ENCODE measurements at places on chromosomes 1 and 21.

DNA sequence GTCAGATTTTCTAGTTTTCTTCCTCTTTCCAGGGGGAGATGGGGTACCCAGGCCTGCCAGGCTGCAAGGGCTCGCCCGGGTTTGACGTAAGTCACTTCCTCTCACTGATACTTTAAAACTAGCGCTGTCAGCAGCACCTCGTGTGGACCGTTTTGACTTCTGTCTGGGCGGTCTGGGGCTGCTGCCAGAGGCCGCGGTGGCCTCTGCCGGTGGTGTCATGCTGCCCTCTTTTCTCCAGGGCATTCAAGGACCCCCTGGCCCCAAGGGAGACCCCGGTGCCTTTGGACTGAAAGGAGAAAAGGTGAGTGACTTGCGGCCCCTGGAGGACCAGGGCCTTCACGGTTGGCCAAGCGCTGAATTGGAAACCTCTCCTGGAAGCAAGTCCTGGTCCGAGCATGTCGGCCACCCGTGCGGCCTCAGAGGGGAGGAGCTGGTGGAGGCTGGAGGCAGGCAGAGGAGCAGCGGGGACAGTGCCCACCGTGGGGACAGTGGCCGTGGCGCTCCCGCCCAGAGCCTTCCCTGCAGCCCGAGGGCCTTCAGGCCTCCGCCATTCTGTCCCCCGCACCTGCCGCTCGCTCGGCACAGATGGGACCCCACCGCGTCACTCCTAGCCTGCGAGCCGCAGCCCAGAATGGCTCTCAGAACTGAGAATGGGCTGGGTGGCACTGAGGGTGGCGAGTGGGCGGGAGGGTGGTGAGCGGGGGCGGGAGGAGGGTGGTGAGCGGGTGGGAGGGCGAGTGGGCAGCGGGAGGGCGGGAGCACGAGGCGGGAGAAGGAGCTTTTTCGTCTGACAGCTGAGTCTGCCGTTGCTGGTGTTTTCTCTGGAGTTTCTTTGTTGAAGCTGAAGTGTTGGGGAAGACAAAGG is 9.4 kb downstream of the COL6A1 start:
- no peak for DNase-seq

- DNase-seq, result no peak
Observed at GRCh38 chr1:117824616-117825015, 104.8 kb downstream of the GDAP2 start.

DNA sequence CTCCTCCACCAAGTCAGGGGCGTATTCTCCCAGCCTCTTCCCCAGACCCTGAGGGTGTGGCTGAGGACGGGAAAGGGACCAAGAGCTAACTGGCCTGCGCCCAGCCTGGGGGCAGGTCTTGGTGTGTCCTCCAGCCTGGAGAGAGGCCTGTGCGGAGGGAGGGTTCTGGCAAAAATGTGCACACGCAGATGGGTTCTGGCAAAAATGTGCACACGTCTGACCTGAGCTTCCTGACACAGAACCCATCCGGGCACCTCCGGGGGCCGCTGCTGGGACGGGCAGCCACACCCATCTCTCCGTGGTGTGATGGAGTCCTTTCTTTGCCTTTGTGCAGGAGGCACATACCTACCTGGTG is 23.1 kb upstream of the PKP1 start:
- DNase-seq, result no peak

GRCh38 chr1:71357708-71358107 is 276.9 kb upstream of the ZRANB2 start:
- no peak for DNase-seq

GRCh38 chr1:66119148-66119547 is 326.5 kb downstream of the PDE4B start:
- no peak for DNase-seq

GRCh38 chr1:147853391-147853790 is 49.2 kb upstream of the GJA8 start:
- DNase-seq, result no peak

DNA sequence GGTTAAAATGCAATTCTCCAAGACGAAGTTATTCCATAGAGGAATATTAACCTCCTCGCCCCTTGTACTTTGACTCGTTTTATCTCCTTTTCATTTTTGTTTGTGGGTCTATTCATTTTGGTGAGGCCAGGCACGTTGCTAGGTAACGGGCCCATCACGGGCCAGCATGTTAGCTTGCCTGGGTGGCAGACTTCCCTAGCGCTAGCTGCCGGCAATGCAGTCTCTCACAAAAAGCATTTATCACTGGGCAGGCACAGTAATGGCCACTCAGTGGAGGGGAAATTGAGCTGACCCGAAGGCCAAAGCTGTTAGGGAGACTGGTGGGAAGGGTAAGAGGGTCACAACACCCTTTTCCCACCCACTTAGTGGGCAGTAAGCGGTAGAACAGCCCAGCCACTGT is 234.4 kb upstream of the FOXD3 start:
- DNase-seq, result no peak

DNA sequence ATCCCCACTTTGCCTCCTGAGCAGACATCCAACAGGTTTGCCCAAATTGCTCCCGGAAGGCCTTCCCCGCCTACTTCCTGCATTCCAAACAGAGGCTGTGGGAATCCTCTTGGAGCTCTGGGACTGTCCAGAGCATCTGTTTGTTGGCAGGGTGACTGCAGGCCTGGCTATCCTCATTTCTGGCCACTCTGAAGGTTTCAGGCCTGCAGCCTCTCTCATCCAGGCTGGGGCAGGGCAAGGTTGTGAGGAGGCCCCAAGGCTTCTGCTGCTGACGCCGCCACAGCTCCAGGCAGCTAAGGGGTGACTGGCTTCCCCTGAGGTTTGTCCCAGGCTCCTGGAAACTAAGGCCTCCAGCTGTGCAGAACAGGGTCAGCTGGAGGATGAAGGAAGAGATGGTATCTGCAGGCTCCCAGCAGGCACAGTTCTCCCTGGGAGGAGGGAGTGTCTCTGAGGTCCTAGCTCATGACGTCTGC is 11.3 kb downstream of the CDK18 start:
- no peak for DNase-seq

DNA sequence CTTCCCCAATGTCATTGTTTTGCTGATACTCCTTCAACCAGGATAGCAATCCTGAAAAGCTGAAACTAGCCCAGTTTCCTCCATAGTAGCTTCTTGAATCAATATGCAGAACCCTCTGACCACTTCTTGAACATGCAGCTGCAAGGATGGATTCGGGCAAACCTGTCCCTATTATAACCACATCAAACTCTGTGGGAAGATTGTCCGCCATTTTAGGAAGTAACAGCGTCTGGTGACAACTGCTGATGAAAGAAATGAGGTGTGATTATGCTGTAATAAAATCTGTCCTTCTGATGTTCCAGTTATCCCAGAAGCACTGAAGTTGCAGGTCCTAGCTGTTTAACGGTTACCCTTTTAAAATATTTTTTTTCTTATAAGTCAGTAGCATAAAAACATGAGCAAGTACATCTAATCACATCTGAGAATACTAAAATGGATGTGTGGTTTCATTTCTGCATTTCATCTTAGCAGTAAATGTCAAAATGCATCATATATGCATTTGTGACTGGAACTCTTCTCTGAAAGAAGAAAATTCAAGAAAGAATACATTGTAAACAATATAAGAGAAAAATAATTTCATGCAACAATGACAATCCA is 4.5 kb downstream of the CHML start:
- no peak for DNase-seq

GRCh38 chr1:19255288-19255687 is 3.7 kb downstream of the MRTO4 start:
- no peak for DNase-seq

DNA sequence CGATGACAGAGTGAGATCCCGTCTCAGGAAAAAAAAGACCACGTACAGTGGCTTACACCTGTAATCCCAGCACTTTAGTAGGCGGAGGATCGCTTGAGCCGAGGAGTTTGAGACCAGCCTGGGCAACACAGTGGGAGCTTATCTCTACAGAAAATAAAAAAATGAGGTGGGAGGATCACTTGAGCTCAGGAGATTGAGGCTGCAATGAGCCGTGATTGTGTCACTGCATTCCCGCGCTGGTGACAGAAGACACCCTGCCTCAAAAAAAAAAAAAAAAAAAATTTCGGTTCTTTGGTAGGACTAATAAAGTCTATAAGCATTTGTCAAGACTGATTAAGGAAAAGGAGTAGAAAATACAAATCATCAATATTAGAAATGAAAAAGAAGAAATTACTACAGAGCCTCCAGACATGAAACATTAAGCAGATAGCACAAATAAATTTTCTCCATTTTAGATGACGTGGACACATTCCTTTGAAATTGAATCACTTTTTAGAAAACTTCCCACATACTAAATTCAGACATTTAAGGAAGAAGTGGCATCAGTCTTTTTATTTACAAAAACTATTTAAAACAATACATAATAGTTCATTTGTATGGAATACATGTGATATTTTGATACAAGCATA is 30.4 kb downstream of the MORC3 start:
- DNase-seq, result no peak

DNA sequence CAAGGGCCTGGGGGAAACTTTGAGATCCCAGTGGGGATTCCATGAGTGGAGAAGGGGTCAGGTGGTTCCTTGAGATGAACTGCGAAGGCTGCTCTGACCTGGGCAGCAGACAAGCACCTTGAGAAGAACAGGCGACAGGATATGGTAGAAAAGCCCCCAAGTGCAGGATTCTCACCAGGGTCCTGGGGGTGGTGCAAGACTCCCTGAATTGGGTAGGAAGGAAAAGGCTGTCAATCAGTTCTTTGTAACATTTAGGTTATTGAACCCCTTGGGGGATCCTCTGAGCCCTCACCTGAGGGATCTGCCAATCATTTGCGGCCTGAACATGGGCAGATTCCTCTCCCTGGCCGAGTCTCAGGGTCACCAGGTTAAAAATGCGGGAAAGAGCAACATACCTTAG is 2.4 kb upstream of the PRAMEF12 start:
- no peak for DNase-seq

DNA sequence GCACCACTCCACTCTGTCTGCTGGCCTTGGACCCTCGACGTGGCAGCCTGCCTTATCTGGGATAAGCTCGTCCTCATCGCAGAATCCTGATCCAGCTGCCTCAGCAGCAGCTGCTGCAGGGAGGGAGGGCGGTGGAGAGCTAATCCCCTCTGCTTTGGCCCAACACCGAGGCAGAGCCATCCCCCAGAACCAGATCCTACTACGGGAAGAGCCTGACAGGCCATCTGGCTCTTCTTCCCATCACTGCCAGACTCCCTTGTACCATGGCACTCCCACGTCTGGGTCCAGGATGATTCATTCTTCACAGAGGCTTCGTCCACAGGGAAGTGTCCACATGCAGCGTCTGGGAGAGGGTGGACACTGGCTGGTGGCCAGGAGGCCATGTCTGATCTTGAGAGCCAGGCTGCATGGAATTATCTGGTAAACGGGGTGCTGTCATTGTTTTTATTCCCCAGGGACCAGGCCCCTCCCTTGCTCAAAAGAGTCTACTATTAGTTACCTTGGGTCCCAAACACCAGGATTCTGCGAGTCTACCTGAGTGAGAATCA is 14.6 kb upstream of the PKP1 start:
- no peak for DNase-seq

- no peak for DNase-seq
Observed at GRCh38 chr1:58434607-58435006, 111.9 kb downstream of the OMA1 start.

- DNase-seq, result no peak
Observed at GRCh38 chr1:241253471-241253870, 103.5 kb downstream of the RGS7 start.

DNA sequence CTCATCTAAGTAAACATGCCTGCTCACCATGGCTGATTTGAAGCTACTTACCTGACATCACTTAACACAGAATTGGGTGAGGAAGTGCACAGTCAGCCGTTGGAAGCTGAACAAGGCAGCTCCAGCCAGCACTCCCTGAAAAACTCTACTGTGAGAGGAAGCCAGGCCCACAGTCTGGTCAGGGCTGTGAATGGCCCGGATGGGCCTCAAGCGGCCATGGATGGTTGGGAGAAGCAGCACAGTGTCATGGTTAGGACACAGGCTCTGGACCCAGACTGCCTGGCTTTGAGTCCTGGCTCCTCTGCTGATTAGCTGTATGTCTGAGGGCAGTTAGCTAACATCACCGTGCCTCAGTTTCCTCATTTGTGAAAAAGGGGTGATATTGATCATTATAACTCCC is 267.8 kb downstream of the GRIK3 start:
- no peak for DNase-seq

- DNase-seq, result no peak
Observed at GRCh38 chr1:76763738-76764137, 103.5 kb upstream of the ST6GALNAC5 start.

DNA sequence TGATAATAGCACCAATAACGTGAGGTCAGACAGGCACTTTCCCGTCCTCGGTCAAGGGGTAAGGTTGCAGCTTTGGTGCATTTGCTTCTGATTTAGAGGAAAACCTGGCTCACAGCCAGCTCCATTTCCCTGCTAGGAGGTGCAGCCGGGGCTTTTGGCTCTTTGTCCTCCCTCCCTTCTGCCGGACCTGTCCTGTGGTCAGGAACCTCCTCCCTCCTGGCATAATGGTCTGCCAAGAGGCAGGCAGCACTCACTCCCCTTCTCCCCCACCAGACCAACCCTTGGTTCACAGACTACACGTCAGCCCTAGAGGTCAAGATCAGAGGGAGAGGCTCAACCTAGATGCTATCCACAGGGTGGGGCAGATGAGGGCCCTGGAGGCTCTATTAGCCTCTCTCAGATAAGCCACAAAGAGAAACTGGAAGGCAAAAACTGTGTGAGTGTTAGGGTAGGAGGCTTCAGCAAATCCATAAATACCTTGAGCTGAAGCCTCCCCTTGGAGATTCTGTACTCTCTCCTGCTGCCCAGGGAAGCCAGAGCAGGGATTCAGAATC is 64.8 kb downstream of the PLXNA2 start:
- DNase-seq, result no peak

DNA sequence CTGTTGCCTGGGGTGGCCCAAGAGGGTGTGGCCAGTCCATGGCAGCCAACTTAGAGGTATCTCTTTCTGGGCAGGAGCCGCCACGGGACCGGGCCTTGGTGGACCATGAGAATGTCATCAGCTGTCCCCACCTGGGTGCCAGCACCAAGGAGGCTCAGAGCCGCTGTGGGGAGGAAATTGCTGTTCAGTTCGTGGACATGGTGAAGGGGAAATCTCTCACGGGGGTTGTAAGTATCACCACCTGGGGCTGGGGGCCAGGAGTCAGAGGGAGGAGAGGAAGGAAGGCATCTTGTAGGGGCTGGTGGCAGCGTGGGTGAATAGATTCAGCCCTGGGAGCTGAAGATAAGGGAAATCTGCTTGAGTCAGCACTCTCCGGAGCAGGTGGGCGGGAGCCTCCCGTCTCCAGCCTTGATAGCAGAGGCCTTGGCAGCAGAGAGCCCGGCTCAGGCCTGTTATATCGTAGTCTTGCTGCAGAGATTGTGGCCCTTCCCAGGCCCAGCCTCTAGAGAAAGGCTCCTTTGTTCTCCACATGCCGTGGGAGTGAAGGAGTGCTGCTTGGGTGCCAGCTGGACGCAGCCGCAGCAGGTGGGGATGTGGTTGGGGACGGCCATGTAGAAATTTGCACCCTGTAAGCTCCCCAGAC is 25.4 kb downstream of the PHGDH start:
- DNase-seq, result no peak

DNA sequence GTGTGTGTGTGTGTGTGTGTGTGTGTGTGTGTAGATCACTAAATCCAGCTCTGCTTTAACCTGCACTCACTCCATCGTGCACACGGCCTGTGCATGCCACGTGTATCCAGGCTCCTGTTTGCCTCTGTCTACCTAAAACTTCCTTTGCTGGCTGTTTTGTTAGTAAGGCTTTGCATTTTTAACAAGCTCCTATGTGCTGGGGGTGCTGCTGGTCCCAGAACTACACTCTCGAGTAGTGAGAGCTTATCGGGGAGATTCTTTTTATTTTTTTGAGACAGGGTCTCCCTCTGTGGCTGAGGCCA is 596 bp upstream of the TCEA3 start:
- no peak for DNase-seq

Measured in GM19239 (cell line).